Hematopoietic multipotent progenitor cell treated with erythropoietin and hydrocortisone succinate and interleukin-3 and kit ligand, for 8 days (in vitro differentiated cells): ENCODE measurements at places on chromosomes 13 and 19.

- no peak for DNase-seq
Measured at GRCh38 chr19:43318796-43319314, 34.6 kb upstream of the CD177 start.

DNA sequence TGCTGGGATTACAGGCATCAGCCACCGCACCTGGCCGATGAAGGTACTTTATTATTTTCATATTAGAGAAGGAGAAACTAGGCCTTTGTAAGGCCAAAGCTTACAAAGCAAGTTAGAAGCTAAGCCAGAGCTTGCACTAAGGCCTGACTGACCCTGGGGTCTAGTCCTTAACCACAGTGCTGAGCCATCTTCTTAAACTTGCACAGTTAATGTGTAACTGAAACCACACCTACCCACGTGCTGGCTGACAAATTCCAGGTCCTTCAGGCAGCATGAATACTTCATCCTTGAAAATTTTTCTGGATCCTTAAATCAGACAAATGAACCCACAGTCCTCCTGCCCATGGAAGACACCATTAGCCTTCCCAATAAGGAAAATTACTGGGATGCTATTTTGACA, 880.6 kb downstream of the UQCRFS1 start:
- DNase-seq: no peak

DNA sequence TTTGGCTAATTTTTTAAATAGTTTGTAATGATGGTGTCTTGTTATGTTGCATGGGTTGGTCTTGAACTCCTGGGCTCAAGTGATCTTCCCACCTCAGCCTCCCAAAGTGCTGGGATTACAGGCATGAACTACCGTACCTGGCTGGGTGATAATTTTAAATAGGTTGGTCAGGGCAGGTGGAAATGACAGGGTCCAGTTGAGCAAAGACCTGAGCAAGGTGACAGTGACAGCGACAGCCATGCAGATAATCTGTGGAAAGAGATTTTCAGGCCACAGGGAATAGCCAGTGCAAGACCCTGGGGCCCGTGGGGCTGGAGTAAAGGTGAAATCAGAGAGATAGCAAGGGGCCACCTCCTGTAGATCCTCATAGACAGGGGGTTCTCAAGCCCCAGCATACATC, 3.5 kb downstream of the SPACA6 start:
- no peak for DNase-seq

DNA sequence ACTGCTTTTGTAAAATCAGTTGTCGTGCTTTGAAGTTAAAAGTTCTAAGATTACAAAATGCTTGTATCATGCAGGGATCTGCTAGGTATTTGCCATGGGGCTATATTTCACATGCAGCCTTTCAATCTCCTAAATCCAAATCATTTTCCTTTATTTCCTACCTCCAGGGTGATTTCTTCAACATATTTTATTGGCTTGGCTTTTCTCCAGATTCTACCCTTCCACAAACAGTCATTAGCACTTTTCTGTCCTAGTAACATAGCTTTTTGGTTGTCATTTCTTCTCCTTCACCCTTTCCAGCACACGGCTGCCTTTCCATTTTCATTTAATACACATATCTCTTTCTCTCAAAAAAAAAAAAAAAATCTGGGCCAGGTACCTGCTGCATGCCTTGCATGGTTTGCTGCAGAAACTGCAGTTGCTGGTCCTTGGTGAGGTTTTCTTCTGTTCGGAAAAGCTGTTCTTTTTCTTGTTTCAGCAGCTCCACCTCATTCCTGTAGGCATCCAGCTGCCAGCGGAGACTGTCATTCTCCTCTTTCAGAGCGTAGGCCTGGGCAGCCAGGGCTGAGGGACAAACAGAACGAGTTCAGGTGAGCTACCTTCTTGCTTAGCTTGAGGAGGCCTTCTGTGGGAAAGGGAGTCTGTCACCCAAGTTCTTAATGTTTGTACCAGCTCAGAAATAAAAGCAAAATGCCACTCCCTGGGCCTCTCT, 274.7 kb downstream of the DNAJC15 start:
- DNase-seq: no peak

- no peak for DNase-seq
Measured at GRCh38 chr13:109867766-109868165, 81.4 kb upstream of the IRS2 start.

GRCh38 chr19:14059093-14059480, 2.8 kb downstream of the PALM3 start:
- DNase-seq: peak; percentile 34

DNA sequence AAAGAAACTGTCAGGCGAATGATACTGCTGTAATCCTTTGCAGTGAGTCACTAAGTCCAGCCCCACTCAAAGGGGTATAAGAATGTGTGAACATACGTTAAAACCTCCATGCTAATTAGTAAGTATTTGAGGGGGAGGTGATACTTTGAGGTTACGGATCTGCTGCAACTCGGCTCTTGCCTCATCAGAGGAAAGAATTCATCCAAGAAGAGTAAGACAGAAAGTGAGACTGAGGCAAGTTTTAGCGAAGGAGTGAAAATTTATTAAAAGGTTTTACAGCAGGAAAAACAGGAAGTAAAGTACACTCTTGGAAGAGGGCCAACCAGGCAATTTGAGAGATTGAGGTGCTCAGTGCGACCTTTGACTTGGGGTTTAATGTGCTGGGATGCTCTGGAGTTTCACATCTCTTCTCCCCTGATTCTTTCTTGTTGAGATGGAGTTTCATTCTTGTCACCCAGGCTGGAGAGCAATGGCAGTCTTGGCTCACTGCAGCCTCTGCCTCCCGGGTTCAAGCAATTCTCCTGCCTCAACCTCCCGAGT, 9.8 kb downstream of the CLEC4M start:
- DNase-seq: peak; percentile 9

DNA sequence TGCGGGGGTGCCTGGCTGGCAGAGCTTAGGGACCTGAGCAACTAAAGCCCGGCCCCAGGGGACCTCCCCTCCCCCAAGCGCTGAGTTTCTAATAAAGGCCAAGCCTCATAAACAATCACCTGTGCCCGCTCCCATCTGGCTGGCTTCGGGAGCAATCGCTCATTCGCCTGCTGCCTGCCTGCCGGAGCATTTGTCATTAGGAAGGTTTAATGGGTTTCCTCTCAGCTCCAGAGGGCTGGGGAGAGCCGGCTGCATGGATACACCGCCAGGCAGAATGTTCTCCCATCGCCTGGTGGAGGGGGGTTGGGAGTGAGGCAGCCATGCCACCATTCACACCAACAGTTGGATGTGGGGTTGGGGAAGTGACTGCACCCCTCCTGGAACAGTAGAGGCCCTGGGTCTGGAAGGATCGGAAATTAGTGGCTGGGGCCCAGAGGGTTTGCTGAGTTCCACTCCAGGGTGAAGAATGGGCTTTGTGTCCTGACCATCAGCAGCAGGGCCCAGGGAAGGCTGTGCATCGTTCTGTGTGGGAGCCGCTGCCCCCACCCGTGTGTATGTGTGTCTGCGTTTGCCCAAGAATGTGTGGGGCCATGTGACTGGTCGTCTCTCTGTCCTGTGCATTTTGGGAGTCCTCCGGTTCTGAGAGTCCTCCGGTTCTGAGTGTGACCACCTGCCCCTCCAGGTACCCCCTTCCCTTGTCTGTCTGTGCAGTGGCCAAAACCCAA, 15.3 kb downstream of the PIN1 start:
- DNase-seq: no peak
